DMS 273 treated with DMSO at 0.1 percent for 48 hours (cell line): ENCODE measurements at places on chromosomes 2 and 18.

DNA sequence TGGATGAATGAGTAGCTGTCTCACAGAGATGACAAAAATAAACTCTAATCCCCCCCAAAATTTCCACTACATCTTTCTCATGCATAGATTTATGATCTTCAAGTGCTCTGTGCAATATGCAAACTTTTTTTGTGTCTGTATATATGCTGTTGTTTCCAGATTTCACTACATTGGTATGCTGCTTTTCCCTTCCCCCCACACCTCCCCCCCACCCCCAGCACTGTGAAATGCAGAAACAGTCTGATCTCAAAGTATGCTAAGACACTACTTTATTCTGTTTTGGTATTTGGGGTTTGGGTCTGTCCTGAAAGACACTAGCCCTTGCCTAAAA, 524 bp upstream of the KLHL14 start:
- DNase-seq, result no peak

DNA sequence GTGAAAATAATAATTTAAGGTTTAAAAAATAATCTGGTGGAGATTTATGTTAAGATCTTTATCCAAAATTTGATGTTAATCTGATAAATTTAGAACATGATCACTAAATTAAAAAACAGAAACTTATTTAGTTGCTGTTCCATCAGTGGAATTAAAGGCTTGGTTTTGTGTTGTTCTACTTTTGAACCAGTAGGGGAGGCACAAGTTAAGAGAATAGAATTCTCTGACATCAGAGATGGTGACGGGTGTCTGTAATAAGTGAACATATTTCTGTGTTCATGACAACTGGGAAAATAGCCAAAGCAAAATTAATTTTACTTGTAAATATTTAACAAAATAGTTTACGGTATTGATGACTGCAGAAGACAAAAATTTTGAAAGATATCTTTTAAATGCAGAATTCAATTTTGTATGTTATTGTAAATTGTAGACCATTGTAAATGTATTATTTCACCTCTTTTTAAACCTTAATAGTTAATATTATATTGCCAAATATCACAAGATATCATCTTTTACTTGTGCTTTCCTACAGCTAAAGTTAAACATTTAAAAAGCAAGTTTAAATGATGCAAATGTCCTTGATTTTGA, 106.0 kb downstream of the UBR3 start:
- DNase-seq, result no peak

- no peak for DNase-seq
These were observed 950.1 kb downstream of the TRIB2 start for GRCh38 chr2:13666582-13667414.

DNA sequence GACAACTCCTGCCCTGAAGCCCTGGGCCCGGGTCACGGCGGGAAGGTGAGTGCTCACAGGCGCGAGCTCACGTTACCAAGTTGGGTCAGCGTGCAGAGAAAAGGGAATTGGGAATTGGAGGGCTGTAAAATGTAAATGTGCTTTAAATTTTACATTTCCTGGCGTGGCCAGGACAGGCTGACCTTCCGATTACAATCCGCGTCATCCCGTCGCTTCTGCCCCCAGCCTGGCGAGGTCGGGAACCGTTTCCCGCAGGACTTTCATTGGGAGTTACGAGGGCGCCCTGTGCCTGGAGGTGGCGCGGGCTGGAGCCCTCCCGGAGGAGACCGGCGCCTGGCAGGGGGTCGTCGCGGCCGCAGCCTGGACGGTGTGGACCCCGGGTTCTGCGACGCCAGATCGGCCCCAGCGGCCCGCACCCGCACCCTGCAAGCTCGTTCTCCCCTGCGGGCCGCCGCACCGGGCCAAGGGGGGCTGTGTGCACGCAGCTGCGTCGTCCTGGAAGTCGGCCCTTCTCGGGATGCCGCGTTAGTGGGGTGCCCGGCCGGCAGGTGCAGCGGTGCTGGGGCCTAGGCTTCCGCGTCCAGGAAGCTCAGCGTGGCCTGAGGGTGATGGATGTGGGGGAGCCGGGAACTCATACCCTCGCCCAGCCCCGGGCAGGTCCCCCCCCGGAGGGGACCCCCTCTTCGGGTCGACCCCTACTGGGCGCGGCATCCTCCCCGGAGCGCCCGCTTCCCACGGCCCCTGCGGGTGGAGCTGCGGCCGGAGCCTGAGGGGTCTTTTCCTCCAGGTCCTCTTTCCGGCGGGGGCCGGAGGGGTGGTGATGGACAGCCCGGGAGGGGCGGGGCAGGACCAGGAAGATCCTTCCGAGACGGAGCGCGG, 63.9 kb downstream of the LRRFIP1 start:
- no peak for DNase-seq

DNA sequence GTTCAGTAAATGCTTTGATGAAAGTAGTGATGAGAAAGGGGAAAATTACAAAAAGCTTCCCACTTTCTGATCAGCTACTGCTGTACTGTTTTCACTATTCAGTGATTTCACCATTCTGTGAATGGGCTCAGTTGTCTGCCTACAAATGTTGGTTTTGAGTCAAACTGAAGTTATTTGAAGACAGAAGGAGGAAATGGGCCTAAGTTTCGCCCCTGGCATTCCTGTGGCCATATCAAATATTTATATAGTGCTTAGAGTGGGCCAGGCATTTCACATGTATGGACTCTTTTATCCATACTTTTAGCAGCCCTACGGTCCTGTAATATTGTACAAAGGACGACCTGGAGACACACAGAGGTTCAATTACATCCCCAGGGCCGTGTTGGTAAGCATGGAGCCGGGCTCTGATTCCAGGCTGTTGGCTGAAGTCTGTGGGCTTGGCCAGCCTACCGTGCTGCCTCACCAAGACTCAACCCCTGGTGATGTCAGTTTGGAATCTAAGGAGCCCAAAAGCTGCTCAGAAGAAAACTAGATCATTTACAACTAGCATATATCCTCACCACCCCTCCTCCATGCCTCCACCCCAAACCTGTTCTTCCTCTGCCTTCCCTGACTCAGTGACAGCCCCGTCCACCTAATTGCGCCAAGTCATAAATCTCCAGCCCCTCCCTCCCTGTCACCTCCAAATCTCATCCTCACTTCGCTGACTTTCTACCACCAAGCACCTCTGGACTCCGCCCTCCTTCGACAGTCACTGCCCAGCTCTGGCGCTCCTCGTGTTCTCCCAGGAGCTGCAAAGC, 10.1 kb upstream of the GRHL1 start:
- no peak for DNase-seq

GRCh38 chr18:76205906-76206305, 289.1 kb downstream of the ZNF516 start:
- no peak for DNase-seq

GRCh38 chr2:218964041-218964771, 4.7 kb downstream of the CDK5R2 start:
- peak; percentile 12 for DNase-seq

GRCh38 chr2:189579585-189580186, 900 bp downstream of the SLC40A1 start:
- no peak for DNase-seq

DNA sequence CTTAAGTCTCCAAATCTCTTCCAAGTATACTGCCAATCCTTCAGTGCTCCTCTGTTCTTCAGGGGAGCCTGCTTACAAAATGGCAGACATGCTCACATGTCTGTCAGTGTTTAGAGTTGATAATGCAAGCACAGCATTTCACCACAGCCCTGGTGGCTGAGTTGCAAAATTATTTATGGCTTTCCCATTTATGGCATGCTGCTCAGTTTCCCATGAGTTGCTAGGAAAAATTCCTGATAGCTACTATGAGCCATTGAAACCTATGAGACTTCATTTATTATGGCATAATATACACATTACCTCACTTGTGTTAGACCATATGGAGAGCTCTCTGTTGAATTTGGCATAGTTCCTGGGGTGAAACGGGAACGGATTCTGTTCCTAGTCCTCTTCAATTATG, 448.7 kb upstream of the TCF4 start:
- DNase-seq, result peak; percentile 90

DNA sequence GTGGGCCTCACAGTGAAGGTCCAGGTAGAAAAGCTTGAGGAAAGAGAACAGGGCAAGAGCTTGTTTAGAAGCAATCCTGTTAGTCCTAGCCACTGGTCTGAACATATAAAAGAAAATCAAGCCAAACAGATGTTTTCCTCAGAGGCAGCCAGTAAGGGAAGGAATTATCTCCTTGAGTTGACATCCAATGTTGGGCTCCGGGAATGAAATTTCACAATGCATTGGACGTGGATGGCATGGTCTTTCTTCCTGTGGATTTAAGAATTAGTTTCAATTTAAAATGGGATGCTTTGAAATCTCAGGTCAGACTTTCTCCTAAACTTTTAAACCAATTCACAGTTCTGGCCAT, 92.1 kb downstream of the ACKR3 start:
- DNase-seq, result no peak

GRCh38 chr2:219656526-219656925, 29.1 kb downstream of the SLC4A3 start:
- DNase-seq, result no peak

- peak; percentile 31 for DNase-seq
These were observed 149.8 kb downstream of the TANC1 start for GRCh38 chr2:159118115-159118858.

GRCh38 chr2:174600349-174600748, 2.7 kb upstream of the WIPF1 start:
- DNase-seq, result no peak
